ENCODE measurements at places on chromosomes 6 and 20.

GRCh38 chr20:16363506-16364319 is 209.5 kb downstream of the KIF16B start:
- no peak for DNase-seq

DNA sequence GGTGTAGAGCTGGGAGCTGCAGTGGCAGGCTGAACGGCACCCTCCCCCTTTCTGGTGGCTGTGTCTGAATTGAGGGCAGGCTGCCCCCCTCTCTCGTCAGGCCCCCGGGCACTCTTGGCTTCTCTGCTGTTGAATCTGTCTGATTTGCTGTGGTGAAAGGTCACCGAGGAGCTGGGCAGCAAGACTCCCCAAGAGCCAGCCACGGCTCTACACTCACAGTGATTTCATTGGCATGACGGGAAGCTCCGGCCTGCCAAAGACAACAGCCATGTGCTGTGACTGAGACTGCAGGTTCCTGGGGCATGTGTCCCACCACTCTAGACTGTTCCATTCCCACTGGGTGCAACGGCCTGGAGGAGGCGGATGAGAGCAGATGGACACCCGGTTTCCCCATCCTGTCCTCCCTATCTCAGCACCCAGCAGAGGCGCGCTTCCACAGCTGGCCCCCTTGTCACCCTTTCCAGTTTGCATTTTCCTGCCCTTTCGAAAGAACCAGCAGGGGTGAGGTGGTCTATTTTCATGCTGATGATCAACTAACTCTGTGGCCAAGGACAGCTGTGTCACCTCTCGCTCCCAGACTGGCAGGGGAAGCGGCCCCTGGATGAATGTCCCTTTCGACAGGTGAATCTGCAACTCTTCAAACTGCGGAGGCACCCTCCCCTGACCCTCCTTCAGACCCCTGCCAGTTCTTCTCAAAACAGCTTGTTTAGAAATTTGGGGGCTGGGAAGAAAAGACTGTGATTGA is 2.2 kb downstream of the APCDD1L start:
- DNase-seq = peak; percentile 50

DNA sequence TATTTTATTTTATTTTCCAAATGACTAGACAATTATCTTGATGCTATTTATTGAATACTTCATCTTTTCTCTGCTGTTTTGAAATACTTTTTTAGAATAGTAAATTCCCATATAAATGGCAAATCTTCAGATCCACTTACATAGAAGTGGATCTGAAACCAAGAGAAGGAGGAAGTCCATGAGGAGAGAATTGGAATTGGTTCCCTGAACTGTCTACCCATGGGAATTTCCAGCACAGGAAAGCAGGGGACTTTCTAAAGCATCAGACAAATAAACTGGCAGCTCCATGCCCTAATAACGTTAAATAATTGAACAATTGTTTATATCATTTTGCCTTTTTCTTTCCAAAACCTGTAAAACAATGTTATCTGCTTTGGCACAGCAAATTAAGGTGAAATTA is 47.1 kb upstream of the PNRC1 start:
- no peak for DNase-seq

- no peak for DNase-seq
Observed at GRCh38 chr6:29227235-29227634, 56.5 kb downstream of the OR2J2 start.

DNA sequence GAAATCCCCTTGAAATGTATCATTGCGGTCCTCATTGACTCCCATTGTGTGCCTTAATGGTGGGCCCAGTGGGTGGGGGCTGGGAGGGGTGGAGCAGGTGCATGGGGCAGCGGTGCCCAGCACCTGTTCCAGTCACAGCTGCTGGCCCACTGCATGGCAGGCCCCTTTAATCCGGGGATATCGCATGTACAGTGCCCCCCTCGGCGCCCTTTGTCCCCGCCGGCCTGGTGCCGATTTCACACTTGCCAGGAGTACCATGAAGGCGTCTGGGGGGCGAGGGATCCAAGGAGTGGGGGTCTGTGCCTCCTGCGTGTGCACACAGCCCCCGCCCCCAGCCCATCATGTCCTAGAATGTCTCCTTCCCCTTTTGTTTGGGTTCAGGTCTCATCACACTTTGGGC is 2.8 kb downstream of the SNAI1 start:
- DNase-seq = no peak

DNA sequence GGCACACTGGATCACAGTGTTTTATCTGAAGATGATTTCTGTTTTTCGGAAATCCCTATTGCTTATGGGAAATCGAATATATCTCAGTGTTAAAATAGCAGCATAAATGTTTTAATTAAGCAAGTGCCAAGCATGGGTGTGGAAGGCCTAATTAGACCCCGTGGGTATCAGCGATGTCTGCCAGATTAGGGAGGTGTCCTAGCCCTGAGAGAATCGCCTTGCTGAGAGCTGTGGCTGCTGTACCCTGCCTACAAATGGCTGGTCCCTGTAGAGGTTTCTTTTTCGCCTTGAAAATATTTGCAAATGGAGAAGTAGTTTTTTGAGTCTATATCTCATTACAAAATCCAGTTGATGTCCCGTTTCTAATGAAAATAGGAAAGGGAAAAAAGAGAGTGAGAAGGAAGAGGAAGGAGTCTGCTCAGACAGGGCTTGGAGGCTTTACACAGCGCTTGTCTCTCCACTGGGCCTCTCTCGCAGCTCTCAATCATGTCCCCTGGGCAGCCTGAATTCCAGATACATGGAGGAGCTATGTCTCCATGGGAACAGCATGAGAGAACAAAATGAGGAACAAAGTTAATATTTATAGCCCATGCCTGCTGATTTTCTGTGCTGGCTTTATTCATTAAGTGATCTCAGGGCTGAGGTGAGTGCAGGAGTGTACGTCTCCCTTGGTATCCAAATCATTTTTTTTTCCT is 35.2 kb upstream of the BCLAF1 start:
- peak; percentile 55 for DNase-seq

GRCh38 chr6:106495014-106495413 is 134.3 kb downstream of the RTN4IP1 start:
- DNase-seq = no peak

DNA sequence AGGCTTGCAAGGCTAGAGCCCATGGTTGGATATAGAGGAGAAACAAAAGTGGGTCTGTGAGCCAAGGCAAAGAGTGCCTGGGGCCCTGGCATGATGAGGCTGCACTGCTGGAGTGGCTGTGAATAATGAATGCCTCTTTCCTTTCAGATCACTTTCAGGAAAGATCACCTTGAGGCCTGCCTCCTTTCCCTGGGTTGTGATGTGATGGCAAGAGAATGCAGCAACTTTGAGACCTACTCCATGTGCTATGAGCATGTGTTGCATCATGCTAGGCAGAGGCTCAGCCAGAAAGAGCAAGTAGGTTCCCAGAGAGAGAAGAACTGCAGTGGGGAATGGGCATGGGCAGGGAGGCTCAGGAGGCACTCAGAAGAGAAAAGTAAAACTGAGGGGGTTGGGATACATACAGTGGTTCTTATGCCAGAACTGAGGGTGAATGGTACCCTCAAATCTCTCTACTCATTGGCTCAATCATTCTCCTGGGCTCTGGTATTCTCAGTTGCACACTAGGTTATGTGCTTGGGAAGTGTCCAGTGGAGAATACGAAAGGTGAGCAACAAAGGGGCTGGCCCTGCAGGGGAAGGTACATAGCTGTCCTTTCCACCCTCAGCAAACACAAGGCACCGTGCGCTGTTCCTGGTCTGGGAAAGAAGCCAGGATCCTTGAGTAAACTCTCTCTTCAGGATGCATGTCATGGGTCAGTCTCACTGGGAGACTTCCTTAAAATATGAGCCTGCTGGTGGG is 45.9 kb downstream of the CD164 start:
- no peak for DNase-seq

DNA sequence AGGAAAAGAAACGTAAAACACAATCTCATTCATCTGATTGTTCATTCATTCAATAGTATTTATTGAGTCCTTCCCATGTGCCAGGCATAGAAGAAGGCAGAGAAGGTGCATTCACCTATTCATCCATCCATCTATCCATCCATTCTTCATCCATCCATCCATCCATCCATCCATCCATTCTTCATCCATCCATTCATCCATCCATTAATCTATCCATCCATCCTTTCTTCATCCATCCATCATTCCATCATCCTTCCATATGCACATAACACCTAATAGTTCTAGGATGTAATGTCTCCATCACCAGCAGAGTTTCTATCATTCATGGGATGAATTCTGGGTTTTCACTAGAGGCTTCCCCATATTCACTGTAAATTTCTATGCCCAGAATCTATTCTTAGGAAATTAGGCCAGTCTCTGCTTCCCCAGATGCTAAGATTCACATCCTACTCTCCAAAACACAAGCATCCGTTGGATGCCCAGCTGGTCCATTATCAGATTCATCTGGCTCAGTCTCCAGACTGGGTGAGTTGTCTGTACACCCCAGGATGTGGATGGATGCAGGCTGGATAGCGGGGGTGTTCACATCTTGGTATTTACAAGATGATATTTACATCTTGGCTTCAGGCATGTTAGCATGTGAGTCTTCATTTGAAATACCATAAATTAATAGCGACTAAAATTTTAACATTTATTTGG is 517.7 kb upstream of the SULF2 start:
- no peak for DNase-seq

DNA sequence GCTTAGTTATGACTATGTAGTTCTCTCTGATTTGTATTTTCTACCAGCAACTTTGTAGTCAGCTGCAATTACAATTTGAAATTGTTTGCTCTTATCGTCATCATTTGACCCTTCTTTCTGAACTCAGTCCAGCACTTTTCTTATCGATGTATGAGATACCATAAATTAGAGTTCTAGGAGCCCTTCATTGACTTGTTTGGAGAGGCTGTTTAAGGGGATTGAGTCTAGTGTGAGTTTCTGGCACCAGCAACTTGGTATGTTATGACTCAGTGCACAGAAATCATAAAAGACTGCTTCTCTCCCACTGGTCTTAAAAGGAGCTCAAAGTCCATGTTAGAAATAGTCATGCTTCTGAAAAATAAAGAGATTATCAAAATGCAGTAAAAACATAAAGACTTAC is 190.3 kb downstream of the TENT5A start:
- DNase-seq = no peak

DNA sequence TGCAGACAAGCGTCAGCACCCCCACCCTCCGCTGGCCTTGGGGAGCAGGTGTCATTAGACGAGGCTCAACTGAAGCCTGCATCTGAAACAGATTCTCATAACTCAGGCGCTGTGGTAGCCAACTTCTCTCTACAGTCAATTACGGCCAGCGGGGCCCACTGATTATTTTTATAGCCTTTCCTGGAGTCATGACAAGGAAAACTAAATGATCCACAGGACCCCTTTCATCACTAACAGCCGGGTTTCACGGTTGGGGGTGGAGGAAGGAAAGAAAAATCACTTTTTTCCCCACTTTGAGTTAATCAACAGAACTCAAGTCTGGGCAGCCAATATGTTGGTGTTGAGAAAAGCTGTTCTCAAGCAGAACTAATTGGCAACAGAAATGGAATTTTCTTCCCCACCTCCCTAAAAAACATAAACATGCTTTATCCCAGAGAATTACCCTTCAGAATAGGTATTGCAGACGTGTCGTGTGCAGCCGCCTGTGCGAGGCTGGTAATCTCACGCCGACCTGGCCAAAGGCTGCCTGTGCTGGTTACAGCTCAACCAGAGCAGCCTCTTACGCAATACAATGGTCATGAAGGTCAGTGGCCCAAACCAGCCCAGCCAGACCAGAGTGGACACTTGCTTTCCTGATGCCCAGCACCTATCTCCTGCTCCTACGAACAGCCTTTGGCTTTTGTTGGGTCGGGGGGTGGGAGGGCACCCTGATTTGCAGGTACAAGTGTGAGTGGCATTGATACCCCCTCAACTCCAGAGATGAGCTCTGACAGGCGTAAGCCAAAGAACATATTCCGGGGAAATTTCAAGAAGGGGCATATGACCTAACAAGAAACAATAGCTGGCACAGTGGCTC is 11.0 kb downstream of the RIPOR3 start:
- peak; percentile 24 for DNase-seq

DNA sequence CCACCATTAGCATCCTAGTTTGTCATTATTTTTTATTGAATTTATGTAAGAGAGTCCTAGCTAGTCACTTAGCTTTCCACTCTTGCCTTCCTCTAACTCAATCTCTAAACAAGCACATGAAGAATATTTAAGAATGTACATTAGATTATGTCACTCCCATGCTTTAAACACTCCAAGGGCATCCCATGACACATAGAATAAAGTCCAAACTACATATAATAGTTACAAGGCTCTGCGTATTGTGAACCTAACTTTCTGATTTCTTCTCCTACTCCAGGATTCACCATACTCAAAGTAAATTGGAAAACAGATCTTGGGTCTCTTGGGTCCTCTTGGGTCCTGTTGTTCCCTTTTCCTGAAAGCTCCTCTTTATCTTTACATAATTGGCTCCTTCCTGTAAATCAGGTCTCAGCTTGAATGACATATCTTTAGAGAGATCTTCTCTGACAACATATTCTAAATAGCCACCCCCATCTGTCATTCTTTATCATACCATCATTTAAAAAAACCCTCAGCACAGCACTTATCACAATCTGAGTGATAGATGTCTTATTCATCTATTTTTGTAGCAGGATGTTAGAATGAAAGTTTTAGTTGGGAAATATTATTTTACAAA is 1042.4 kb upstream of the FLRT3 start:
- DNase-seq = no peak

DNA sequence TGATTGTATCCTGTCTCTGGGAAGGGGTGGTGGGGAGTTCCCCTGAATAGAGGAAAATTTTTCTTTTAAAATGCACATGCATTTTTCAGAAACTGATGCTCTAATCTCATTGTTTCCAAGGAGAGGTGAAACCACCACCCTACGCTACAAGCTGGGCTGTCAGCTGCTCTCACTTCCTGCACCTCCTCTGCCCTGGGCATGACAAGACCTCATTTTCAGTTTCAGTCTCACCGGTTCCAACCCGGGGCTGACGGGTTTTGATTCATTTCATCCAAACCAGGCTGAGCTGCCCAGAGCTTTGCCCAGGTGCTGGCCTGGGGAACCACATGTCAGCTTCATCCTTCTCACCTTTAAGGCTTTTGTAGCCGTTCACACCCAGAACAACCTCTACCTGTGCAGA is 99.7 kb downstream of the EYA2 start:
- DNase-seq = no peak

DNA sequence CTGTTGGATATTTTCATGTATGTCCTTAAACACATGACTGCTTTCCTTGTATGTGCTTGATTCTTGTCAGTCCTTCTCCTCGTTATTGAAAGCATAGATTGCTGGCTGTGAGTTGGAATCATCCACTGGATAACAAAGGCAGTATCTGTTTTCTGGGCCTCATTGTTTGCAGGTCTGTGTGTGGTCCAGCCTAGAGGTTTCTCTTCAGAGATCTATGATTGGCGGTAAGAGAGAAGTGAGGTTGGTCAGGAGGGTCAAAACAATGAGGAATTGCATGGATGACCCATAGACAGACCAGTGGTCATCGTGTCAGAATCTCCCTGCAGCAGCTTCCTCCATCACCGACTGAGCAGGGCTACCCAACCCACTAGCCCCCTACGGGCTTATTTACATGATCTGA is 915.0 kb downstream of the KIF16B start:
- peak; percentile 49 for DNase-seq

GRCh38 chr6:268394-268935 is 23.8 kb upstream of the DUSP22 start:
- DNase-seq = no peak

DNA sequence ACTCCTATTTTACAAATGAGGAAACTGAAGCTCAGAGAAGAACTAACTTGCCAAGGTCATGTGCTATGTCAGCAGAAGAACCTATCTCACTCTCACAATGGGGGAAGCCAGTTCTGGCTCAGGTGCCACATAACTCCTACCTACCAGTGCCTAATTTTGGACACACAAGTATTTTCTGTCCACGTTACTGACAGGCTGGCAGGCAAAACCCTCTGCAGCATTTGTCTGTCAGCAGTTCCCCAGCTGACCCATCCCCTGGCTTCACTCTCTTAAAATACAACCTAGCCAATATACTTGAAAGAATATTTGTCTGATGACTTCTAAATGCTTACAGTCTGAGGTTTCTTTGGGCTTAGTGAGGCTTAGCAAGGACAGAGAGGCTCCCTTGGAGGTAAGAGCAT is 15.5 kb downstream of the GSS start:
- no peak for DNase-seq
